Activated CD8-positive, alpha-beta T cell treated with anti-CD3 and anti-CD28 coated beads for 36 hours (primary cell): ENCODE measurements at places on chromosomes 11 and 22.

DNA sequence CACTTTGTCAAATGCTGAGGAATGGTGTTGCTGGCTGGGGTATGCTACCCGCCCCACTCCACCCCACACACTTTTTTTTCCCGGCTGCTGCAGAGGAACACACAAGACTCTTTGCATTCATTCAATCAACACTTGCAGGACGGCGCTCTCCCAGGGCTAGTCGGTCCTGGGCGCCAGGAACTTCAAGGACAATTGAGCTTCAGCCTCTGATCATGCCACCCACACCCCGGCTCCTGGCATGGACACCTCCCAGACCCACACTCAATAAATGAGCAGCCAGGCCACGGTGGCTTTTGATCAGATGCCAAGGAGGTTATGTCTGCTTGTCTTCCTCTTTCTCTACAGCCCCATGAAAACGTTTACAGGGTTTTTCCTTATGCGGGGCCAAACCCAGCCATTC lies 19.8 kb downstream of the TPST2 start:
- DNase-seq: no peak

DNA sequence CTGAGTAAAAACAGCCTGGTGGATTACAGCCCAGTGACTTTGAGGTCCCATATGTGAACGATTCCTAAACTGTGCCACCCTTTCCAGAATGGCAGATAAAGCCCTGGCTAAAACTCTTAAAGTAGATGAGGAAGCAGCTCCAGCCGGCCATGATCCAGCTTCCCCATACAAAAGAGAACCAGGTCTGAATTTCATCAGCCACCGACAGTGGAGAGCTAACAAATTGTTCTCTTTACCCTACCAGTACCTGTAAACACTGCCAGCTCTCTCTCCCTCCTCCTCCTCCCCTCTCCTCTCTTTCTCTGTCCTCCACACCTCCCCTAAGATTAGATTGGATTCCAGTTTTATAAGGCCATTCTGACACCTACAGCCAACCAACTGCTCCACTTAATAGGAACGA lies 176.9 kb downstream of the DSCAML1 start:
- DNase-seq: no peak

DNA sequence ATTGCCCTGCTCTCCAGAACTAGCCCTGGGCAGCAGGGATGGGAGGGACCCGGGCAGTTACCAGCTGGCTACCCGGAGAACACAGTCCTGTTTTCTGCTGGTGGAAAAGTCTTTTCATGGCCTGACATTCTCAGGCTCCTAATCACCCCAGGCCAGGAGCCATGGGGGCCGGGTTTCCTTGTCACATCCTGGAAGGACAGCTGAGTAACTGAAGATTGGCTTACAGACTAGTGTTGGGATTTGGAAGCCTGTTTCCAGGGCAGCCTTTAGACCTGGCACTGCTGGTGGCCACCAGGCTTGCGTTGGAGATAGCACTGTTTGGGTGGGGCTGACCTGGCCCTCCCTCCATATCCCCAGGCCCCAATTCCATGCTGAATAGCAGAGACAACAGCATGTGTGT lies 349.0 kb downstream of the CTTN start:
- DNase-seq: no peak

DNA sequence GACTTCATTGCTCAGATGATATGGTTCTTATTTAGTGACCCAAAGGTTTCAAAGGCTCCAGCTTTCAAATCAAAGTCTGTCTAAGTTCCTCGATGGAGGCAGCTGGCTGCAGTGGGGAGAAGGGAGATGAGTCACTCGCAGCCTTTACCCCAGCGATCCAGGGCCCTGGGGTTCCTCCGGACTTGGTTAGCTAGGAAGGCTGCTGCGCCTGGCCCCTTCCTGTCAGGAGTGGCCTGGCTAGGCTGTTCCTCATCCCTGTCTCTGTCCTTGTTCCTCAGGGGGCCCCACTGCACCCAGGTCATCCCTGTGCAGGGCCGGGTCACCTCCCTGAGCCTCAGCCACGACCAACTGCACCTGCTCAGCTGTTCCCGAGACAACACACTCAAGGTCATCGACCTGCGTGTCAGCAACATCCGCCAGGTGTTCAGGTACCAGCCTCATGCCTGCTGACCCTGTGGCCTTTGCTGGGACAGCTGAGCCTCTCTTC lies 13.9 kb downstream of the ATG16L2 start:
- DNase-seq: no peak
